ENCODE measurements at places on chromosomes 7 and 10.

GRCh38 chr10:59814878-59815277 is 61.6 kb upstream of the MRLN start:
- no peak for DNase-seq

DNA sequence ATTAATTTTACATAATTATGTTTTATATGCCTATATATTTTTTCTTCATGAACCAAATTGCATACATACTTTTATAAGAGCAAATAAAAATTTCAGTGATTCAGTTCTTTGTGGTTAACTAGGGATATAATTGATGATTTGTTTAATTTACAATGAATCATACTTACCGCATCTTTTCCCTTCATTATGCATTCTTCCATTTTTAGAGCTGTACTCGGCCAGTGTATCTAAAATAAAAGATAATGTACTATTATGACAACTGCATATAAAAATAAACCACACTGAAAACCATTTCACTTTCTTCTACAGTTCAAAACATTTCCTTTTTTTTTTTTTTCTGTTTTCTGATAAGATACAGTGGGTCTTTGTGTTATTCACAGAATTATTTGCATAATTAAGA is 179.9 kb downstream of the SEMA3E start:
- no peak for DNase-seq

DNA sequence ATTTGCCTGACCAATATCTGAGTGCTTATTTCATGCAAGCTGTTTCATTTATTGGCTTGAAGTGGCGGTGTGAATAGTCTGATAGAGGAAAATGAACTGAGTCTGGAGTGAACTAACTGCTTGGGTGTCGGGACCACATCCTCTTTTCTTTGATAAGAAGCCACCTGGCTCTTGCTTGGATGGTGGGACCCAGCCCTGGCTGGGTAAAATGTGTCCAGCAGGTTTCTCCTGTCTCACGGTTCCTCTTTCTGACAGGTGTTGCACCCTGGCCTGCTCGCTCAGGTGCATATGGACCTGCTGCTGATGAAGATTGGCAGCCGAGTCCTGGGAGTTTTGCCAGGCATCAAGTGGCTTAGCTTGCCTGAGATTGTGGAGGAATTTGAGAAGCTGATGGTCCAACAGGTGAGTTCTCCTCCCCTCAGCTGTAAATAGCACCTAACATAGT is 1.6 kb downstream of the ADCK2 start:
- no peak for DNase-seq

- no peak for DNase-seq
Observed at GRCh38 chr10:77586719-77587415, 50.7 kb downstream of the KCNMA1 start.

GRCh38 chr10:43202224-43202656 is 64.0 kb downstream of the CSGALNACT2 start:
- DNase-seq = peak; percentile 70

GRCh38 chr10:103861505-103861904 is 6.1 kb upstream of the SH3PXD2A start:
- no peak for DNase-seq

GRCh38 chr10:8378198-8378983 is 323.9 kb downstream of the GATA3 start:
- no peak for DNase-seq

DNA sequence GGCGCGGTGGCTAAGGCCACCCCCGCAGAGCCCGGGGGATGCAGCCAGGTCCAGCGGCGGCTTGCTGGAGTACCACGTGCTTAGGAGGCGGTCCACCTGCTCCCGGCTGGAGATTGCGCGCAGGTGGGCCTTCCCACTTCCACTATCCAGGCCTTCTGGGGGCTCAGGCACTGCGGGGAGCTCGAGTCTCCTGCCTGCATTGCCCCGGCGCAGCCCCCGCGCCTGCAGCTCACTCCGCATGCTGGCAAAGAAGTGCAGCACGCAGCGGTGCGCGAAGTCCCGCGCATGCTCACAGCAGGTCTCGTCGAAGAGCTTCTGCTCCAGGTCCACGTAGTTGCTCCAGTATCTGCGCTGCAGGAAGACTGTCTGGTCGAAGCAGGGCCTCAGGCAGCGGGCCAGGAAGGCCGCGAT is 5.8 kb downstream of the CALHM3 start:
- DNase-seq = no peak

- no peak for DNase-seq
Observed at GRCh38 chr10:106474876-106475275, 689.6 kb downstream of the SORCS1 start.

GRCh38 chr10:131777162-131777561 is 123.6 kb upstream of the PPP2R2D start:
- DNase-seq = peak; percentile 28

GRCh38 chr10:87659571-87660483 is at the start of gene PAPSS2:
Gene PAPSS2, plus strand, starts transcription at chr10:87659878. Its CDS starts 104 bp downstream, at chr10:87659982.
- DNase-seq = peak; percentile 81

- DNase-seq = no peak
Observed at GRCh38 chr10:74187237-74187636, 36.2 kb downstream of the ADK start.

All from coronary artery (tissue), 2 donors.